ENCODE measurements at places on chromosomes 6 and 20.

DNA sequence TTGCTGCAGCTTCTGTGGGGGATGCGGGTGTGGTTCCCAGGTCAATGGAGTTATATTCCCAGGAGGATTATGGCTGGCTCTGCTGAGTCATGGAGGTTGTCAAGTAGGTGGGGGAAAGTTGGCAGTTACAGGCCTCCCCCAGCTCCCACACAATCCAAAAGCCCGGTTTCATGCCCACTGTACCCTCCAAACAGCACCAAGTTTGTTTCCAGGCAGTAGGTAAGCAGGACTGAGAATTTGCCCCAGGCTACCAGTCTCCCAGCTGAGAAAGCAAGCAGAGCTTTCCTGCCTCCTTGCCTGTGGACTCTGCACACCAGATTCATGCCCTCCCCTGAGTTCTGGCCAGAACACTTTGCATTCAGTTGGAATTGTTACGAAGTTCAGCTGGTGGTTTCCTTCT lies 578.2 kb downstream of the MEI4 start:
- no peak for DNase-seq

DNA sequence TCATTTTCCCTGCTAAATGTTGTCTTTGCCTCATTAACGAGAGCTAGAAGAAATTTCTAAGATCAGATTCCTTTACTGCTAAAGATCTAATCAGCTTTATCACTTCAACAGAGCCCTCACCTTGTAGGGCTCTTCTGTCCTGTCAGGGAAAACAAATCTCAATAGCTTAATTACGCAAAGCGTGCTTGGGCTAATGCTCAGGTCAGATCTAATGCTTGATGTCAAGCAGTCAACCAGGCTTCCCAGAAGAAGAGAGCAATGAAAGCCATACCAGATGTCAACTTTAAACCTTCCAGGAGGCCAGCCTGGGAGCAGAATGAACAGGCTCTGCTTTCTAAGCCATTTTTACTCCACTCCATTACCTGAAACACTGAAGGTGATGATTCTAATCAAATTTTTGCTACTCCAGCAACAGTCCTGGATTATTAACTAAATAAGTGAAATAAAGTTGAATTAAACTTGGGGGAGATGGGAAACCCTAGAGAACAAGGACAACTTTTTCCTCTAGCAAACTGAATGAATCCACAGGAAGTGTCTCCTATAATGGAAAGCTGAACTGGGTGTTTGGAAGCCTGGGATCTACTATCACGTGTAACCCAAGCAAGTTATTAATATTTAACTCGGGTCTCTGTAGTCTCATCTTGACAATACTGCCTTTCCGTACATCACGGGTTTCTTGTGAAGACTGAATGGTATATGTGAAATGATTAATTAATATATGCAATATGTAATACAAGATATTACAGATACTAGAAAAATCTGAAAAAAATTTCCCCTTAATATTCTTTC lies 273.7 kb downstream of the PTPRK start:
- DNase-seq, result no peak

DNA sequence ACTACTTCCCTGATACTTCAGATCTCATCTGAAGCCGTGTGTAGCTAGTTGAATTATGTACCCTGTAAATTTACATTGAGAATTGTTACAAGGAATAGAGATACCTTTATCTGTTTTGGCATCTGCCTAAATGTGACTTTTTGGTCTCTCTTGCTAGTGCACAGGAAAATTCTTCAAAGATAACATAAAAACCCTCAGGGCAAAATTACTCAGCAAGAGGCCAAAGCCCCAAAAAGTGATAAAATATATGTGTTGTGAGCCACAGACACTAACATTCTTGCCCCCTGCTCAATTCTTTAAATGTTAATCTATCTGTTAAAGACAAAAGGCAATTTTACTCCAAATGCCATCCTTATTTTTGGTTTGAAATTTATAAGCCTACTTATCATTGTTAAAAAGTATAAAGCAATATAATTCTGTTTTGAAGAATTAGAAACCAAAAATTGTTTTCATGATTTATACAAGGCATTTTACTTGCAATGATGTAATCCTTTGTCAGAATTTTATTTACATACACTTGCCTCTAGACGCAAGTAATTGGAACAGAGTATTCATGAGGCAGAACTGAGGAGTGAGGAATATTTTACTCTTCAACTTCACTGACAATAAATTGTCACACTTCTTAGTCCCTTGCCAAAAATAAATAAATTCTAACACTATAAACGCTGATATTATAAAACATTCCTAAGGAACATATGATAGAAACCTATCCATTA lies 186.2 kb downstream of the EPM2A start:
- no peak for DNase-seq

GRCh38 chr6:22596011-22596410 lies 26.6 kb downstream of the HDGFL1 start:
- no peak for DNase-seq

DNA sequence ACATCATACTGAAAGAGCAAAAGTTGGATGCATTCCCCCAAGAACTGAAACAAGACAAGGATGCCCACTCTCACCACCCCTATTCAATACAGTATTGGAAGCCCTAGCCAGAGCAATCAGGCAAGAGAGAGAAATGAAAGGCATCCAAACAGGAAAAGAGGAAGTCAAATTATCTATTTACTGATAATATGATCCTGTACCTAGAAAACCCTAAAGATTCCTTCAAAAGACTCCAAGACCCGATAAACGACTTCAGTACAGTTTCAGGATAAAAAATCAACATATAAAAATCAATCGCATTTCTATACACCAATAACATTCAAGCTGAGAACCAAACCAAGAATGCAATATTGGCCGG lies 14.5 kb downstream of the CDK19 start:
- DNase-seq, result no peak

GRCh38 chr6:23775127-23775526 lies 350.9 kb upstream of the NRSN1 start:
- no peak for DNase-seq

DNA sequence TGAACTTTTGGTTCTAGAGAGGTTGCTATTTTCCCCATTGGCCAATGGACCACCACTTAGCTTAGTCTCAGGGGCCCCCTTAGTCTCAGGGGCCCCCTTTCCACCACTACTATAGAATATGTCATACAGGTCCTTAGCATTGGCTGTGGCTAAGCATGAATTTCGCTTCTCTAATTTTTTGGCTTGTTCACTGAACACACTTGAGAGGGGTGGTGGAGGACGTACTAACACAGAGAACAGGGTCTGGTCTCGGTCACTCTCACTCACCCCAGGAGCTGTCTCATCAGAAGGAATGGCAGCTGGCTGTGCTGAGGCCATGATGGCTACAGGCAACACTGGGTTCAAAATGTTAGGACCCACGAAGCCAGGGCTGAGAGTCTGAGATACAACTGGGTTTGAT lies 30.3 kb downstream of the ZNF318 start:
- no peak for DNase-seq

GRCh38 chr20:40197691-40198090 lies 491.3 kb downstream of the MAFB start:
- no peak for DNase-seq

GRCh38 chr6:112946051-112946450 lies 598.9 kb downstream of the RFPL4B start:
- no peak for DNase-seq

GRCh38 chr6:130520221-130520620 lies 154.4 kb downstream of the TMEM200A start:
- DNase-seq, result no peak

DNA sequence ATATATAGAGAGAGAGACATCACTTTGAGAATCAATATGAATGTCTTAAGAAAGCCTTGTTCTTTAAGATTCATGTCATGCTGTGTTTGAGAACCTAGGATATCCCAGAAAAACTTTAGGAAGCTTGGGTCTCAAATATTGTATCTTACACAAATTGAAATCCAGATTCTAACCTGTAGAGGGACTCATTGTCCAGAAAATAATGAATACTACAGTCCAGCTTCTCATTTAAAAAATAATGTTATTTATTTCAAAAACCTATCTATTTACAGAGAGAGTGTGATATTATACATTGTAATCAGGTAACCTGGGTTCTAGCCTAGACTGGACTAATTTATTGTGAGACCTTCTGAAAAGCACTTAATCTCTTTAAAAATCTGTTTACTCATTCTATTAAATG lies 4.2 kb downstream of the RFX6 start:
- no peak for DNase-seq

- DNase-seq, result no peak
Measured at GRCh38 chr6:68169922-68170321, 465.2 kb upstream of the ADGRB3 start.

GRCh38 chr20:1474817-1475603 lies 8.4 kb upstream of the NSFL1C start:
- no peak for DNase-seq
